SK-N-SH treated with all-trans-retinoic acid at 6 μM for 48 hours (cell line): ENCODE measurements at places on chromosomes 4 and X.

- ATAC-seq = no peak
These were observed 9.5 kb downstream of the FRG2 start for GRCh38 chr4:190017357-190018200.

GRCh38 chr4:186727977-186728519 lies 4.4 kb upstream of the FAT1 start:
- ATAC-seq = no peak

- ATAC-seq = no peak
These were observed 9.2 kb downstream of the VCX start for GRCh38 chrX:7852166-7852565.

GRCh38 chr4:176439611-176440010 lies 119.8 kb downstream of the SPCS3 start:
- ATAC-seq = no peak

DNA sequence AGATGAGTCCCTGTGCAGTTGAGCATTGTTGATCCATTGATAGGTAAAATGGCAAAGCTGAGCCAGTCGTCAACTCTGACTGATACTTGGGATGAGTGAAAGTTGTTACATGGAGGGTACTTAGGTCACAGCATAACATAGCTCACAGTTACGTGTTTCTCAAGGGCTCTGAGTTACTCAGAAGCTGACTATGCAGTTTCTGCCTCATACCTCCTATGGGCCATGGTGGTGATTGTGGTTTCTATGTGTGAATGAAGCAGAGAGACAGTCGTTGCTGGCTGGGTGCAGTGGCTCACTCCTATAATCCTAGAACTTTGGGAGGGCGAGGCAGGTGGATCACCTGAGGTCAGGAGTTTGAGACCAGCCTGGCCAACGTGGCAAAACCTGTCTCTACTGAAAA lies 30.8 kb downstream of the FRMPD3 start:
- no peak for ATAC-seq

GRCh38 chr4:173489514-173489913 lies 40.5 kb downstream of the HAND2 start:
- ATAC-seq = peak; percentile 9; the same call in 2 of the 3 replicates

DNA sequence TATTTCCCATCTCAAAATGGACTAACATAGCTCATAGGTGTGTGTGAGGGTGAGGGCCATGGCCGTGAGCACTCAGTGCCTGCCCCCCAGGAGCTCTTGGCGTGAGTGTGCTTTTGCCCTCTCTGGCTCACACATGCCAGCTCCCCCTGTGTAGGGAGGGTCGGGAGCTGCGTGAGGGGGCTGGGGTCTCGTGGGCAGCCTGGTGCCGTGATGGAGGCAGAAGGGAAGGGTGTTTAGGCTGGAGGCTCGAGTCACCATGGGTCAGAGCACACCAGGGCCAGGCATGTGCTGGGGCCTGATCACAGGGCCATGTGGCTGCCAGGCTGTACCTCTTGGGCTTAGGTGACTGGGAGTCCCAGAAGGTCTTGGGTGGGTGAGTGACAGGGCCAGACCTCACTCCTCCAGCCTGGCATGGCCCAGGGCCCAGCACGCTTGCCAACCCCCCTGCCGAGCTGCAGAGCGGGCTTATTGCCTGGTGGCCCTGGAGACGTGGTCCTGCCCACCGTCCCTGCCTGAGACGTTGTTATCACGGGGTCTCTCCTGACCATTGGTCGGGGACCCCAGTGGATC lies 44.0 kb downstream of the ADRA2C start:
- ATAC-seq = no peak

- no peak for ATAC-seq
These were observed 136.7 kb downstream of the MID1IP1 start for GRCh38 chrX:38937926-38938325.

DNA sequence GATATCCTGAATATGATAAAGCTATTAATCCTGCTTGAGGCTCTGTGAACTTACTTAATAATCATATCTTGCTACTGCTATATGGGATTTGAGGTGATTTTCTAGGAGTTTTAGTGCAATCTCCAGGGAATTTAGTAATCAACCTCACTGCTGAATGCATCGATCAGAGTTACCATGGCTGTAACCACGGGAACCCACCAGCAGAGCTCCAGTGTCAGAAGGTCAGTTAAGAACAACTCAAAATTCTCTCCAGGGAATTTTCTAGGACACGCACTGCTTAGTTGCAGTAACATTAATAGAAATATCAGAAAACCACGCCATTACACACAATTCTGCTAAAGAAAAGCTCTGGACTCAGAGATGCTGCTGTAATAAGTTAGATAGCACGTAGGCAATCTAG lies 1477.2 kb upstream of the TENM3 start:
- no peak for ATAC-seq

GRCh38 chrX:113726466-113726865 lies 857.4 kb upstream of the HTR2C start:
- ATAC-seq = no peak

DNA sequence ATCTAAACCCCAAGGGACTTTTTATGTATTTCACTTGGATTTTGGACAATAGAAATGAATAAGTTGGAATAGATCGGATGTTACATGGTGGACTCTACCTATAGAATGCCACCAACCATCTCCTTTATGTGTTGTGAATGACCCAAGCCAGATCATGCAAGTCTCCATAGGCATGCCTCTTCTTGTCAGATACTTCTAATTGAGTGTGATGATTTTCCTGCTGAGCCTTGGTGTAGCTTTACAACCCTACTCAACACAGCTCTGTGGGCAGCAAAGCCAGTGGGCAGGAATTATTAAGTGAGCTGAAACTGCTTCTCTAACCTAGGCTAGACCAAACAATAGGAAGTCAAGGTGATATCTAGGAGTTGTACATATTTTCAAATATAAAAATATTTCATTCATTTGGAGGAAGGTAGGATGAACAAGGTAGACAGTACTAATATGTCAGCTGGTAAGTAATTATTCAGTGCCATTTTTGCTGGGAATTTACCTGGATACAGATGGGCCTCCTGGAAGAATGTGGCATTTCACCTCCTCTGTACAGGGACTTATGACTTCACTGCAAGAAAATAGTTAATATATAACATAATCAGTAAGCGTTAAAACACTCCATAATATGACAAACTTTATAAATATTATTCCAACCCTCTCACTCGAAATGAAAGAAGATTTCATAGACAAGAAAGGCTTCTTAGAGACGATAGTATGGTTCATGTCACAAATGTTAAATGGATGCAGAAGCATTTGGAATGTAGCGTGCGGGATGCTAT lies 298.0 kb upstream of the FAT1 start:
- ATAC-seq = no peak

GRCh38 chr4:152536545-152537182 lies 772 bp upstream of the FBXW7 start:
- peak; percentile 28 for ATAC-seq

DNA sequence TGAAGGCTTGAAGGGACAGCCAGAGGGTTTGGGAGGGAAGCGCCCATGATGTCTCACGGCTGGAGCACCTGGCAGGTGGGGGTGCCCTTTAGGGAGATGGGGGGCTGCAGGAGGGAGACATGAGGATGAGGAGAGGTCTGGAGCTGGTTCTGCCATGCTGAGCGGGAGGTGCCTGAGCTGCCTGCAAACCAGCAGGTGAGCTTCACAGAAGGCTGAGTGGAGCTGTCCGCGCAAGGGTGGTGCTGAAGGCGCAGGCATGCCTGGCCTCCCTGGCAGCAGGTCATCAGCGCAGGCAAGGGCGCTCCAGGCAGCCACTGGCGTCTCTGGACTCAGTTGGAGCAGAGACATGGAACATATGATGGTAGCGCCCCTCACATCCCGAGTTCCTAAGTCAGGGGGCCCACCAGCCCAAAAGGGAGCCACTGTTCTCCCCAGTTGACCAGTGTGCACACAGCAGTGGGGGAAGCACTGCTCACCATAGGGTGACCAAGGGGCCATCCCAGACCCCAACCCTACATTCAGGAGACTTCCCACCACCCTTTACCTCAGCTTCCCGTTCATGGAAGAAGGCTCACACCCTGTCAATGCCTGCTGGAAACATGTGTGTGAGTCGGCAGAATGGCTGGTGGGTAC lies 25.8 kb downstream of the ADRA2C start:
- no peak for ATAC-seq

DNA sequence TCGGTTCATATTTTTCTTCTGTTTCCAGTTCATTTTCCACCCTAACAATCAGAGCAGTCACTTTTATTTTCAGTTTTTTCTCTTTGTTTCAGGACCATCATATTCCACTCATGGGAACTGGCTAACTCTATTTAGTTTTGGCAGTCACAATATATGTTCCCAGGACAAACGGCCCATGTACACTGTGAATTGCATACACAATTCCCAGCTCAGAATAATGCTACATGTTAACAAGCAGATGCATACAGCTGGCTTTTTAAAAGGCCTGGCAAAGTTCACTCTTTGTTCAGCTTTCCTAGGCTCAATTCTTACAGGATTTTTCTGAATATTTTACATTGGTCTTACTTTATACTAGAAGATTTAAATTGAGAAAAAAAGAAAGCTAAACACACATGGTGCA lies 224.9 kb downstream of the ANKRD50 start:
- no peak for ATAC-seq

GRCh38 chr4:14257903-14258302 lies 630.4 kb upstream of the BOD1L1 start:
- ATAC-seq = no peak

GRCh38 chr4:188282471-188283232 lies 143.4 kb downstream of the TRIML1 start:
- ATAC-seq = peak; percentile 18; the same call in 1 of the 3 replicates

DNA sequence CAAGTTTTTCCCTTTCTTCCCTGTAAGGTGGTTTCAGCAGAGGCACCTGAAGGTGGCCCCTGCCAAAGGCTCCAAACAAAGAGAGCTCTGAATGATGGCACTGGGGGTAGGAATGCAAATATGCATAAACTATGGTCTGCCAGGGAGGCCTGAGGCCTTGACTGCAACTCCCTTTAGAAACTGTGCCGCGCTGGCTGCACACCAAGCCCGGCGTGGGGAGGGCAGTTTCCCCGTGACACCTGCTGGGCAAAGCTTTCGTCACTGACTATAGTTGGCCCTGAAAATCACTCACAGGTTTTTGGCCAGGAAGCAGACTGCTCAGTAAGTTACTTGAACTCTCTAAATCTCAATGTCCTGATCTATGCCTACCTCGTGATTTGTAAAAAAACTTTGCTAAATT lies 97.8 kb upstream of the ATOH1 start:
- no peak for ATAC-seq

DNA sequence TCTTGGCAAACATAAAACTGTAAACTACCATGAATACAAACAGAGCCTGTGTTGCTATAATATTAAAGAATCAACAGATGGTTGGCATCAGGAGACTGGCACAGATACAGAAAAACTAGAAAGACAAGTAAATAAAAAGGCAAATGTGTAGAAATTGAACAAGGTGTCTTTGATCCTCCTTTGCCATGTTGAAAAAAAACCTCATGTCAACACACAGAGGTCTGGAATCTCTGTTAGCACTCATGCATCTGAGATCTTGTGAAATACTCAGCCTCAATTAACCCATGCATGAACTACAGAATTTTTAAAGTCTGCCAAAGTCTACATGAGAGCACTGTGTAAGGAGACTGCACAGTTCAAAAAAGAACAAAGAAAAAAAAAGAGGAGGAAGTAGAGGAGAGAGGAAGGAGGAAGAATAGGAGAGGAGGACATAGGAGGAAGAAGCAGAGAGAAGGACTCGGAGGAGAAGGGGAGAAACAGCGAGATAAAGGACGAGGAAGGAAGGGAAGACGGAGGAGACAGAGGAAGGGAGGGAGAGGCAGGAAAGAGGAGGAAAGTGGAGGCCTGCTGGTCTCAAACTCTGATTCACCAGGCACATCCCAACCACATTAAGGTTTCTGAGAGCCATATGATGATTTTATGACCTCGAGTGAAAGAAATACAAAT lies 52.8 kb downstream of the PRDM5 start:
- no peak for ATAC-seq

- ATAC-seq = no peak
These were observed 219.3 kb upstream of the FTHL17 start for GRCh38 chrX:31291131-31291530.
